ENCODE measurements at places on chromosomes 5 and 9. TPM values are rescaled to one million over a fixed set of nuclear protein-coding genes. Genes with fewer than 3 reads are reported as not detected.

DNA sequence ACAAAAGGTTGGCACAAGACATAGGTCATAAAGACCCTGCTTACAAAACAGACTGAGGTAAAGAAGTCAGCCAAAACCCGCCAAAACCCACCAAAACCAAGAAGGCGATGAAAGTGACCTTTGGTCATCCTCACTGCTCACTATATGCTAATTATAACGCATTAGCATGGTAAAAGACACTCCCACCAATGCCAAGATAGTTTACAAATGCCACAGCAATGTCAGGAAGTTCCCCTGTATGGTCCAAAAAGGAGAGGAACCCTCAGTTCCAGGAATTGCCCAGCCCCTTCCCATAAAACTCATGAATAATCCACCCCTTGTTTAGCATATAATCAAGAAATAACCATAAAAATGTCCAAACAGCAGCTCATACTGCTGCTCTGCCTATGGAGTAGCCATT lies 27.7 kb downstream of the MLLT3 start:
- no peaks in the 10 kb centered on the region for H3K27me3 ChIP-seq
- H3K4me1 ChIP-seq = no peaks in the 10 kb centered on the region
- no peak overlapping the region for H3K27ac ChIP-seq
- no peak for DNase-seq
- no peak overlapping the region for H3K4me3 ChIP-seq

GRCh38 chr9:110156902-110157301 lies 51.1 kb downstream of the C9orf152 start:
- no peak overlapping the region for H3K27ac ChIP-seq
- no peaks in the 10 kb centered on the region for H3K27me3 ChIP-seq
- no peak for DNase-seq
- H3K4me3 ChIP-seq = no peak overlapping the region

DNA sequence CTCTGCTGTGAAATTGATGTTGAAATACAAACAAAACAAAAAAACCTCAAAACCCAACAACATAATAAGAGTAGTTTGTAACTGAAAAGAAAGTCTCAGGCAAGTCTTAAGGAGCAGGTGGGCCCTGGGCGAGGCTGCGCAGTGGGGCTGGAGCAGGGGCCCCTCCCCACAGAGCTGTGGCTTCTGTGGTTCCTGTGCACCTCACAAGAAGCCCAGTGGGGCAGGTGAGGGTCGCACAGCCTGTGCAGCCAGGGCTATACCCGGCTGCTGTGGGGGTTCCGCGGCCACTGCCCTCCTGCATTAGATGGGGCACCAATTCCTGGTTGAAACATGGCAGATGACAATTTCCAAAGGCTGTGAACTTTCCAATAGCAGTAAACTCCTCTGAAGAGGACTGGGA lies 75.3 kb downstream of the TRIO start:
- peaks cover 32% of the 10 kb centered on the region for H3K4me1 ChIP-seq
- H3K27me3 ChIP-seq = no peaks in the 10 kb centered on the region
- no peak for DNase-seq
- no peaks in the 10 kb centered on the region for H3K36me3 ChIP-seq
- no peak overlapping the region for H3K4me3 ChIP-seq
- H3K27ac ChIP-seq = peak overlapping the region; percentile 16

DNA sequence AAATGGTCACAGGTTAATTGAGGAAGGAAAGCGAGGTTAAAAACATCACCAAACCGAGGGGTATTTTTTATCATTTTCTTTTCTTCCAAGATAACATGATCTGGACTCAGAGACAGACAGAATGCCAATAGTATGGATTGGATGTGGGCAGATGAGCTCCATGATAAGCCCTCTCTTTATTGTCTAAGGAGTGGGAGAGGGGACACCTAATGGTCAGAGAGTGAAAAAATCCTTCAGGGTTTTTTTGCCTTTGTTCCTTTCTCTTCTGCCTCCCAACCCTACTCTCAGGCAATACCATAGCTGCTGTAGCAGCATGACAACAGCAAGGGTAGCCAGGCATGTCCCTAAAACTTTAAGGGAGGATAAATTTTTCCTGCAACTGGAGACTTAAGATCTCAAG lies 94.7 kb downstream of the DIRAS2 start:
- H3K27ac ChIP-seq = no peak overlapping the region
- H3K4me3 ChIP-seq = no peak overlapping the region
- DNase-seq = no peak

DNA sequence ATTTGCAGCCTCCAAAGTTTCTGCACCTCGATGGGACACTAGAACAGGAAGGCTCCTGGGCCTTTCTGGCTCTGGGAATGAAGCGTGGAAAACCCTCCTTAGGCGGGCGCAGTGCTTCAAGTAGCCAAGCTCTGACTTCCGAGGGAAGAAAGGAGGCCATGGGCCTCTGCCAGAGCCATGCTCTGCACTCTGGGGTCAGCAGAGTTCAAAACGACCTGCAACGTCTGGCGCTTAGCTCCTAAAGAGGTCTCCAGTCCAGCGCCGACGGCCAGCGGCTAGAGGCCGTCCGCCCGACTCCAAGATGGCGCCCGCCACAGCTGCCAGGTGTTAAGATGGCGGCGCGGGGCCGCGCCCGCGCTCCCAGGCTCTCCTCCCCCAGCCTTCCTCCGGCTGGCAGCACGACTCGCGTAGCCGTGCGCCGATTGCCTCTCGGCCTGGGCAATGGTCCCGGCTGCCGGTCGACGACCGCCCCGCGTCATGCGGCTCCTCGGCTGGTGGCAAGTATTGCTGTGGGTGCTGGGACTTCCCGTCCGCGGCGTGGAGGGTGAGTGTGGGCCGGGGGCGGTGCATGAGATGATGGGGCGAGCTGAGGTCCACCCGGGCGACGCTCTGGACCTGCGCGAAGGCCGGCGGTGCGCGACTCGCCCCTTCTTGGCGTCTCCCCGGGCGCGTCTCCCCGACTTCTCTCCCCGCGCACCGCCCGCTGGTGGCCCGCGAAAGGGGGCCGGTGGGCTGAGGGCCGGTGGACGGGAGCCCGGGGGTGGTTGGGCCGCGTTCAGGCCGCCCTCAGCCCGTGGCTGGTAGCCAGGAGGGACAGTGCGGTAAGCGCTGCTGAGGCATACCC lies at the start of gene TXNDC15:
Gene TXNDC15 (plus strand): TSS at position 385 of the 844 bp plus-strand sequence. CDS start 57 bp downstream, at position 442.
- H3K27me3 ChIP-seq = no peaks in the 10 kb centered on the region
- peaks cover 22% of the 10 kb centered on the region for H3K4me1 ChIP-seq

DNA sequence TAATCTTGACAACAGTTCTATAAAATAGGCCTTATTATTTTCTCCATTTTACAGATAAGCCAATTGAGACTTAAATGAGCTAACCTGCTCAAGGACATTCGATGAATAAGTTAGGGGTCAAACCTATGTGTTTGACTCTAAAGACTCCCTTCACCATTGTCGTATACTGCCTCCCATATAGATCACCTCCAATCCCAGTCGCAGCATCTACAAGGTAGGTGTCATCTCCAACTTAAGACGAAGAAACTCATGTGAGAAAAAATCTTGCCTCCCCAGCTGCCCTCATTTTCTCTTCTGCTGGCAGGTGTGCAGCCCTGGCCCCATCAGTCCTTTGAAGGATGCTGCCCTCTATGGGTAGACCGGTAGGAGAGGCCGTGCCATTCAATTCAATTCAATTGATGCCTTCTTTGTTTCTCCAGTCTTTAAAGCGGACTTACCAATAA lies 75.2 kb upstream of the SMARCA2 start:
- no peaks in the 10 kb centered on the region for H3K36me3 ChIP-seq
- H3K27ac ChIP-seq = no peak overlapping the region
- H3K4me3 ChIP-seq = no peak overlapping the region
- H3K4me1 ChIP-seq = no peaks in the 10 kb centered on the region
- no peaks in the 10 kb centered on the region for H3K27me3 ChIP-seq

DNA sequence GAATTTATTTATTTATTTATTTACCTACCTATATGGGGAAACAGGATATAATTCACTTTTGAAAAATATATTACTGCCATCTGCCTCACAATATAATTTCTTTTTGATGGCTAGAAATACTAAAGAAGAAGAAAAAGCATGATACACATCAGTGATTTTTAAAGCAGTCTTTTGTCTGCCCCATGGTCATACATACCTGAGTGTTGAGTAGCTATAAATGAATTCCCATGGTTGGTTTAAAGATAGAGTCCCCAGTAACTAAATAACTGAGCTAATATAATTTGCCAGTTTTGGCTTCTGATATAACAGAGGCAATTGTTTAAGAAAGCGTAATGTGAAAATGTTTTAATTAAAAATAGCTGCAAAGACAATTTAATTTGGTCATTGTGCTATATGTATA lies 447.8 kb downstream of the PDE4D start:
- no peaks in the 10 kb centered on the region for H3K36me3 ChIP-seq
- no peak overlapping the region for H3K27ac ChIP-seq
- no peaks in the 10 kb centered on the region for H3K27me3 ChIP-seq
- no peaks in the 10 kb centered on the region for H3K4me1 ChIP-seq
- no peak overlapping the region for H3K4me3 ChIP-seq
- no peak for DNase-seq

- no peak overlapping the region for H3K27ac ChIP-seq
- no peaks in the 10 kb centered on the region for H3K27me3 ChIP-seq
- H3K4me3 ChIP-seq = no peak overlapping the region
- H3K36me3 ChIP-seq = no peaks in the 10 kb centered on the region
Observed at GRCh38 chr5:38149815-38150195, 108.6 kb upstream of the EGFLAM start.

DNA sequence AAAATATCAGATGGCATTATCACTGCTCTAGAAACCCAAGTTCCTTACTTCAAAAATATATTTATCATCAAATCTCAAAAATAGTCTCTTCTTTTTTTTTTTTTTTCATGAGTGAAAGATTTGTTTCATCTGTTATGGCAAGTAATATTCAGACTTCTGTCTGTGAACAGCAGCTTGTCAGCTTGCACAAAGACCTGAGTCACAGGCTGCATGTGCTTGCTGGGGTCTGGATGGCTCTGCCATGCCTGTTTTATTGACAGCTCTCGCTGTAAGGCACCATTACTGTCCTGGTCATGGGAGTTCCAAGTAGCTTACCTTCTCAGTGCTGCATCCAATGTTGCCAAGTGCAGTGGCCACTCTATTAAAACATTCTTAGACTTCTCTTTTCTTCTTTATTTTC lies 456.4 kb downstream of the GADD45G start:
- no peaks in the 10 kb centered on the region for H3K27me3 ChIP-seq
- DNase-seq = no peak
- H3K4me3 ChIP-seq = no peak overlapping the region
- no peaks in the 10 kb centered on the region for H3K4me1 ChIP-seq

- no peaks in the 10 kb centered on the region for H3K4me1 ChIP-seq
- H3K27me3 ChIP-seq = no peaks in the 10 kb centered on the region
- no peak for DNase-seq
Observed at GRCh38 chr9:21585756-21586752, 103.9 kb upstream of the IFNE start.

FBXO38 gene
- 51.7 TPM for total RNA-seq

All from spinal cord (tissue), 10 donors.